ENCODE measurements at places on chromosomes 2 and 18.

DNA sequence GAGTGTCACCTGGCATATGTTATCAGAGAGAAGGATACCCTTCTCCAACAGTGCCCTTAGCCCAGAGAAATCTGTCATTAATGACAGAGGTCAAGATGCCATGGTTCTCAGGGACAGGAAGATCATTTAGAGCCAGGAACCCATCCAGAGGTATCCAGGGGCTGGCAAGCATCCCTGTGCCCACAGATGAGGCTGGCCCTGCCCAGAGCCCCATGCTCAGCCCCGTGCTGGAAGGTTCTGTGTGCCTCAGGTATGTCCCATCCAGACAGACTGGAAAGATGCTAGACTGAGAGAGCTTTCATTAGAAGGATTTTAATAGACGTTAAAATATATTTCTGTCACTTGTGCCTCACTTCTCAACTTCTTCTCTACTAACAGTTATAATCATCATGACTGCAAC is 8.2 kb upstream of the TUBB6 start:
- DNase-seq, result no peak

- DNase-seq, result no peak
Measured at GRCh38 chr2:202105025-202105424, 32.0 kb downstream of the KIAA2012 start.

- DNase-seq, result no peak
Measured at GRCh38 chr18:75471850-75472249, 44.3 kb upstream of the SMIM21 start.

GRCh38 chr2:219221957-219222518 is 3.3 kb upstream of the ABCB6 start:
- no peak for DNase-seq

DNA sequence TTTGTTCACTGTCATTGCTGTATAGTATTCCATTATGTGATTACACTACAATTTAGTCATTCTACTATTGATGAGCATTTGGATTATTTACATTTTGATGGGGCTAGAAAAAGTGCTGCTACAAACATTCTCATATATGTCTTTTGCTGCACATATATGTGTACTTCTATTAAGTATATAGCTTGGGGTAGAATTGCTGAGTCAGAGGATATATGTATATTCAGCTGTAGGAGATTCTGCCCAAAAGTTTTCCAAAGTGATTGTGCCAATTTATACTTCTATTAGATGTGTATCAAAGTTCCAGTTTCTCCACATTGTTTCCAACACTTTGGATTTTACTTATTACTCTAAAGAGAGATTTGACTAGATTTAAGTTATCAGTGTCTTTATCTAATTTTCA is 101.7 kb upstream of the UGP2 start:
- DNase-seq, result no peak

DNA sequence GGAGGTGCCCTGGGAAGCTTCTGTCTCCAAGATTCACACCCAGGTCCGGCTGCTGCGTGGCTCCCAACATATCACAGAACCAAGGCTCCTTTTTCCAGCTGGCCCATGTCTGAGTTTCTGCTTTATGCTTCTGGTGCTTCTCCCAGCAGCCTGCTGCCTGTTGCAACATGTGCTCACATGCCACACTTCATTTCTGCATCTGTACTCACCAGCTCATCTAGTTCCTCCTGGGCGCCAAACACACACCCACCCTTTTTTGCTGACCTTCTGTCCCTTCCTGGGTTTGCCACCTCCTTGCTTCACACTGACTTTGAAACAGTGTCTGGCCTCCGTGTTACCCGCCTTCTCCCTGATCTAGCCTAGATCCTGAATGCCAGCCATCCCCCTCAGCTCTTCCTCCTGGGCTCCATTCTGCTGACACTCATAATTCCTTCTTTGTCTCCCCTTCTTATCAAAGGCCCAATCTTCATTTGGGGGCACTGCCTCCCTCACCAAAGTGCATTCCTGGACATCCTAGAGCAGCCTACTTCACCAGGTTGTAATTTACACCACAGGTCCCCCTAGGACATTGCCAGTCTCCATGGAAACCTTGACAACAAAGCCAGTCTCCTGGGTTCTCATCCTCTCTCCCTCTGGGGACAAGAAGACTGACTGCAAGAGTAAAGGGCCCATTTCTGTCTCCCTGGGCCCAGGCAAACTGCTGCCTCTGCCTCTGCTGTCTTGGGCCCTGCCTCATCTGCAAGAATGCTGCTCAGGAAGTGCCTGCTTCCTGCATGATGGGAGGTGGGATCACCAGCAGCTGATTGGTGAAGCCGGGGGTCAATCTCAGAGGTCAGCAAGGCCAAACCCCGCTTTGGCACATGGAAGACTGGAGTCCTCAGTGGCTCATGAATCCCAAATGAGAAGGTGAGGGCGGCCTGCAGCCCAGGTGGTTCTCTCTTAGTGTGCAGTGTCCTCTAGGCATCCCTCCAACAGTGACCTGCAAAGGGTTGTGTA is 13.9 kb upstream of the PROM2 start:
- no peak for DNase-seq

All from amniotic epithelial cell (primary cell).